ENCODE measurements at places on chromosomes 4 and X.

DNA sequence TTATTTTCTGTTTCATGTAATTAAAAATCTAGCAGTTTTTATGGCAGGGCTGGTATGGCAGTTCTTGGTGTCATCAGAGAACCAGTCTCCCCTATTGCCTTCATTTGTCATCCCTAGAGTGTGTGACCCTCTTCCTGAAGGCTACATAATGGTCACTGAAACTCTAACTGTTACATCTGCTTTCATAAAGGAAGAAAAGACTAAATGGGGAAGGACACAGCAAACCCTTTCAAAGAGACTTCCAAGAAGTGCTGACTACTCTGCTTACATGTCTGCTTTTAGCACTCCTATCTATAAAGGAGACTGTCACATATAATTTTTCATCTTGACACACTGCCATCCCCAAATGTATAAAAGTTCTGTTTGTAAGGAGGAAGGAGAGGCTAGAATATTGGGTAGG lies 105.9 kb upstream of the DIAPH2 start:
- DNase-seq: no peak

DNA sequence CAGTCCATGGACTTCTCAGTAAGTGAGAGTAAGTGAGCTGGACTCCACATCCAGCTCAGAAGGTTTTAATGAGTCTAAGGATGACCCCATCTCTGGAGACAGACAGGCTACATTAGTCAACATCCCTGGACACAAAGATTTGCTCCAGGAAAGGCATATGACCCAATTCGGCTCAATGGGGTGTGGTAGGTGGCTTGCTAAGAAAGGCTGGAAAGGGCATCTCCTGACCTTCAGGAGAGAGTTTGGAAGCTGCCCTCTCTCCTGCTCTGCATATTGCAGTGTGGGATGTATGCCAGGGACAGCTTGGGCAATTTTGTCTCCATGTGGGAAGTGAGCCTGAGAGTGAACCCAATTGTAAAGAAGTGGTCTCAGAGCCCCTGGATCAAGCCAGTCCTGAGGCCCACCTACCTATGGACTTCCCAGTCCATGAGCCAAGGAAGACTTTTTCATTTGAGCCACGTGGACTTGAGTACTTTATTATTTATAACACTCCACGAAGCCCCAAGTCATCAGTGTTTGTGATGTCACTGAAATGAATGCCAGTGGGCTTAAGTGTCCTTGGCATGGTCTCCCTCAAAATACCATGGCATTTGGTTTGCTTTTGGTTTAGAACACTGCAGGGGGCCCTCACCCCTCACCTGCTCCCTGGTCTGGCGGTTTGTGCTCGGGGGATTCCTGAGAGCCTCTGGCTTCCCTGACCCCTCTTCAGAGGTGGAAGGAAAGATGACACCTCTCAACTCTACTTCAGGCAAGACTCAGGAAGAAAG lies 10.4 kb upstream of the ABLIM2 start:
- no peak for DNase-seq

DNA sequence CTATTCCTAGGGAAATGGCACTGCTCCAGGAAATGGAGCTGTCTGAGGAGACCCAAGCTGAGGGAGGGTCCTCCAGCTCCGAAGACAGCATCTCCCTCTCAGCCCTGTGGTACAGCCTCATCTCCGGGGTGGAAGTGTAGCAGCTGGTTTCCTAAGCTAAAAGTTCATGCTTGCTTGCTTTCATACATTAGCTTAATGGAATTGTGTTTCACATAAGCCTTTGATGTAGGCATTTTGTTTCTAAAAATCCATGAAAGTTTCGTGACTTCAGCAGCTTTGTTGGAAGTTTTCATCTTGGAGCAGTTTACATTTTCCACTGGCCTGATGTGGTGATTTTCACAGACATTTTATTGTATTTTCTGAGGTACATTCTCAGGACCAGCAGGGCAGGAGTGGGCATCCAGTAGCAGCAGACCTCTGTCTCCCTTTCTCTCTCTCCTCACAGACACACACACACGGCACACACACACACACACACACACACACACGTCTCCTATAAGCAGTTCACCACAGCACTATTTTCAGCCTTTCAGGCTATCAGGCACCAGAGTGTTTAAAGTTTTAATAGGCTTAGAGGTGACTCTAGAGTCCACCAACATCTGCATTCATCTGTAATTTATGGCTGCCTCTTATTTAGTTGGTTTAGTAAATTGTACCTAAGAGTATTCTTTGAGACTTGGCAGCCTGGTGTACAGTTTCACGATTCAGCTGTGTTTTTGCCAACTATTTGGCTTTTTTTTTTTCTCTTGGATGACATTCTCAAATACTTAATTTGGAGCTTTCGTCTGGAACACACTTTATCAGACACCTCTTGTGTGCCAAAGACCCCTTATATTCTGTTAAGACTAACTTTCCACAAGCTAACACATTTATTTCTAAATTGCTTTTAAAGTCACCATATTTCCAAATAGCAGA lies 225.8 kb upstream of the SFRP2 start:
- no peak for DNase-seq

GRCh38 chr4:128357286-128357685 lies 69.7 kb upstream of the PGRMC2 start:
- DNase-seq: no peak

- DNase-seq: no peak
These were observed 51.1 kb upstream of the UGT8 start for GRCh38 chr4:114547340-114548134.

- DNase-seq: no peak
These were observed 88.0 kb downstream of the FNIP2 start for GRCh38 chr4:158856852-158857251.

- DNase-seq: peak; percentile 12
These were observed 108.0 kb downstream of the ITM2A start for GRCh38 chrX:79259073-79259689.

- no peak for DNase-seq
These were observed 156.4 kb downstream of the ARX start for GRCh38 chrX:24859211-24859841.

GRCh38 chrX:145821898-145822571 lies 4.4 kb downstream of the SLITRK2 start:
- no peak for DNase-seq

DNA sequence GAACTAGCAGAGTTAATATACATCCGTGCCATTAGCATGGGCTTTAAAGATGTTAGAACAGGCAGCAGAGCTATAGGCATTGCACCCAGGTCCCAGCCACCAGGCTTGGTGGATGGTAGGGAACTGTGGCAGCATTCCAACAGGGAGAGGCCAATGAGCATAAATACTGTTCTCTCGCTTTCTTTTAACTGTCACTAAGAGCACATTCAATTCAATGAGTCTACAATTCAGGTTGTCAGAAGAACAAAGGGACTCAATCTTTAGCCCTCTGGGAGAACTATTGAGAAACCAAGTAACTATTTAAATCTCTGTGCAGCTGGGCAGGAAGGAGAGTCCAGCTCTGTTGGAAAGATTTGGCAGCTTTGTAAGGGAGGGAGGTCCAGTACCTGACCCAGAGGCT lies 165.6 kb downstream of the CHIC1 start:
- no peak for DNase-seq

DNA sequence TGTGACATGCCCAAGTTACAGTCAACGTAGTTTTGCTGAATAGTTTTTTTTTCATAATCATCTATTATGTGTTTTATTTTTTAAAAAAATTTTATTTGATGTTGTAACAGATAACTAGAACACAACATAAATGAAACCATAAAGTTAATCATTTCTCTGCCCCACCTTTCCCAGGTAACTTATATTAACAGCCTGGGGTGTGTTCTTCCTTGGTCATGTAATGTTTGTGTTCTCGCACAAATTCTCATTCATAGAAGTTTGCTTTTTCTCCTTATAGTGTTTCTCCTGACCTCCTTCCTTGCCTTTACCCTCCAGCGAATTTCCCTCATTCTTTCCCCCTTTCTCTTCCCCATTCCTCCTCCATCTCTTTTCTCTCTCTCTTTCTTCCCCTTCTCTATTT lies 214.8 kb downstream of the SOWAHB start:
- no peak for DNase-seq

- no peak for DNase-seq
These were observed 61.0 kb downstream of the CHRNA9 start for GRCh38 chr4:40395908-40396793.

GRCh38 chr4:109276482-109277095 lies 25.9 kb downstream of the COL25A1 start:
- DNase-seq: no peak

DNA sequence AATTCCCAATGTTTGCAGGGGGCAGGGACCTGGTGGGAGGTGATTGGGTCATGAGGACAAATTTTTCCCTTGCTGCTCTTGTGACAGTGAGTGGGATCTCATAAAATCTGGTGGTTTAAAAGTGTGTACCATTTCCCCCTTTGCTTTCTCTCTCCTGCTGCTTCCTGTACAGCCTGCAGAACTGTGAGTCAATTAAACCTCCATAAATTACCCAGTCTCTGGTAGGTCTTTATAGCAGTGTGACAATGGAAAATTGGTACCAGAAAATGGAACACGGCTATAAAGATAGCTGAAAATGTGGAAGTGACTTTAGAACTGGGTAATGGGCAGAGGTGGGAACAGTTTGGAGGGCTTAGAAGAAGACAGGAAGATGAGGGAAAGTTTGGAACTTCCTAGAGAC lies 108.7 kb upstream of the NPFFR2 start:
- no peak for DNase-seq

GRCh38 chr4:13130848-13131247 lies 353.3 kb downstream of the RAB28 start:
- no peak for DNase-seq

DNA sequence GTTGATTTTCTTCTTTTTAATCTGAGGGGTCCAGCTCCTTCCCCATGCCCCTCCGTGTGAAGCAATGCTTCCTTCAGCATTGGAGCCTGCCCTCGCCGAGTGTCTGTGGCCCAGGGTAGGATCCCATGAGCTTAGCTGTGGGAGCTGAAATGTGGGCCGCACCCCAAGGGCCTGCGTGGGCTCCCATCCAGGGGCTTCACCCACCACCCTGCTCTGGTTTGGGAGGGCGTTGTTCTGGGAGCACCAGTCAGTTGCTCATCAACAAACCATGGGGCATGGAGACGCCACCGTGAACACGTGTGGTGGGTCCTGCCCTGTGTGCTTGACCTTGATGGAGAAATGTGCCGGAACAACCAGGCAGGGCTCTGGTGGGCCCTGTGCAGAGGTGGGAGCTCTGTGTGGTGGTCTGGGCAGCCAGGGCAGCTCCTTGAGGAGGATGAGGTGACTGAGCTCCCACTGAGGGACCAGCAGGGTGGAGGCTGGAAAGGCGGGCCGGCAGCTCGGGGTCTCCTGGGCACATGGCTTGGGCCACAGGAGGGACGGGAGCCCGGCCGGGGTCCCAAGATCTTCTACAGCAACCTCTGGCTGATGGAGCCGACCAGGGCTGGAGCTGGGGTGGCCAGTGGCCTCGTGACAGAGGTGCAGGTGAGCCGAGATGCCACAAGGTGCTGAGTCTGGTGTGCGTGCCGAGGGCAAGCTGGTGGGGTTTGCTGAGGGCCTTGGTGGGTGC lies 39.6 kb upstream of the NKX1-1 start:
- DNase-seq: no peak

DNA sequence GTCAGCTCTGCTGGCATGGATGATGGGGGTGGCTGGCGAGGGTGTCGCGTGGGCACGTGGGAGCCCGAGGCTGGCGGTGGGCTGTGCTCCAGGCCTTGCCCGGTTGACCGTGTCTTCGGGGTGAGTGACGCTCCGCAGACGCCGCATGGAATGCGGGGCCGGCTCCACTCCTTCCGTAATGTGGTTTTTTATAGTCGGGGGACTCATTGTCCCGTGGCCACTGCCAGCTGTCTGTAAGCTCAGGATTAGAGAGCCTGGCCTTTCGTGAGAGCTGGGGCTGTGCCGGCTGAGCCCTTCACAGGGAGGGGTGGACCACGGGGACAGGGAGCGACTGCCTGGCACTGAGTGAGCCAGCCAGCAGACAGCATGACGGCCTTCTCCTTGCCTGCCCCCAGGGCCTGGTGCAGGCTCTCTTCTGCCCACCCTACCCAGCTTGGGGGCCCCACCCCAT lies 20.4 kb downstream of the DOK7 start:
- DNase-seq: no peak

- DNase-seq: no peak
These were observed 49.8 kb downstream of the OSTC start for GRCh38 chr4:108700081-108700757.

GRCh38 chr4:123553279-123553678 lies 156.7 kb downstream of the SPRY1 start:
- DNase-seq: no peak

DNA sequence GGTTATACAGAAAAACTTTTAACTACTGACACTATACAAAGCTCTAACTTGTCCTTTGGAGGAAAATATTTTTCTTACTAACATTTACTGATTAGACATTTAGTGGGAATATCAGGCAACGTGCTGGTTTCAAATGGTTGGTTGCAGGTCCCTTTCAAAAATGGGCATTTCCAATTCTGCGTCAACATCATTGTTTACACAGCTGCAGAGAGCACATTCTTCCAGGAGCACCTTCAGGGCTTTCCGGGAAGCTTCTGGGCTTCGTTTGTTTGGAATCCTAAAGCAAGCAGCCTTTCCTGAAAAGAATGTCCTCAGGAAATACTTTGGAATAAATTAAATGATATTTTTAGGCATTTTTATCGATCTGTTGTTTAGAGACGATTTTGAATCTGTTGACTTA lies 289.7 kb downstream of the TRIML1 start:
- no peak for DNase-seq

- DNase-seq: no peak
These were observed 38.0 kb upstream of the DSPP start for GRCh38 chr4:87570290-87570805.

GRCh38 chrX:110454336-110454735 lies 95.7 kb downstream of the RTL9 start:
- DNase-seq: no peak

DNA sequence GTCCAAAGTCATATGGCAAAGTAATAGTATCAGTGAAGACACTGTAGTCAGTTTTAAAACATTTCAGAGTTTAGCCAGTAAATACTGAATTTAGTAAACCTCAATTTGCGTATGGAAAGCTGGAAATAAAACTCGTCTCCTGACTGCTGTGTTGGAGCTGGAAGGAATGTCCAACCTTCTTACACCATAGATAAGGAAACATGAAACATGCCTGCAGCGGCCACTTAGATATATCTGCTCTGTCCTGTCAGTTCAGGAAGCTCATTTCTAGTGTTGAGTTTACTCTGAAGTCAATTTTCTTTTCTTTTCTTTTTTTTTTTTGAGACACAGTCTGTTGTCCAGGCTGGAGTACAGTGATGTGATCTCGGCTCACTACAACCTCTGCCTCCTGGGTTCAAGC lies 21.2 kb downstream of the ARHGAP10 start:
- no peak for DNase-seq

- no peak for DNase-seq
These were observed 12.8 kb upstream of the SCD5 start for GRCh38 chr4:82811392-82811791.

GRCh38 chr4:57682275-57682674 lies 572.1 kb upstream of the IGFBP7 start:
- no peak for DNase-seq

DNA sequence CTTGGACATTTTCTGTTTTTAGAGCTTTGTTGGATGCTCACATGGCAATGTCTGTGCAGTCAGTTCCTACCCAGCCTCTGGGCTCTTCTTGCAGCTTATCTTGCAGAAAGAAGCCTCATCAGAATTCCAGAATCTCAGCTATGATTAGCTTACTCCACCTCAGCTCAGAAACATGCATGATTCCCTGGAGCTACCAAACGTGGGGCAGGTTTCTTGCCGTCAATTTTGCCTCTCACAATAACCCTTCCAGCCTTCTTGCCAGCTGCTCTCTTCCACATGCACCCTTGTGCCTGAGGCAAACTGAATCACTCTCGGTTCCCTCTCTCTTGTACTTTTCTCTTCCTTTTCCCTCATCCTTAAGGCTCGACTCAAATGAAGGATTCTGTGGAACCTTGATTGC lies 141.4 kb downstream of the PTTG2 start:
- no peak for DNase-seq

Data from stimulated activated CD8-positive, alpha-beta memory T cell treated with anti-CD3 and anti-CD28 coated beads, Interleukin-2, amount 100 ng/mL, for 1 hour (primary cell).